Heart right ventricle (tissue), 16 donors: ENCODE measurements at places on chromosomes 16 and 17. TPM values are rescaled to one million over a fixed set of nuclear protein-coding genes. Genes with fewer than 3 reads are reported as not detected.

DNA sequence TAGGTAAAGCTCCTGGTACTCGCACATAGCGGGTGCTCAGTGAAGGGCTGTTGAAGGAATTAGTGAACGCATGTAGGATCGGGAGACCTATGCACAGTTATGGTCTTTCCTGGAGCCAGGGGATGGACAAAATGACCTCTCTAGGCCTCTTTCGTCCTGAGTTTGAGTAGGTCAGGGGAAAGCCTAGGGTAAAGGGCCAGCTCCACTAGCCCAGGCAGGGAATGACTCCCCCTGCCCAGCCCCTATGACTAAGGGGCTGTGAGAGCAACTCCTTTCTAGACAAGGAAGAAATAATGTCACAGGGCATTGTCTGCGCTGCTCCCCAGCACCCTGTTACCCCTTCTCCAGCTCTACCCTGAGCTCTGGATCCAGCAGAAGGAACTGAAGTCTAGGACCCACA lies 24.6 kb upstream of the FMNL1 start:
- H3K4me3 ChIP-seq = no peak overlapping the region
- DNase-seq = no peak
- H3K27me3 ChIP-seq = no peaks in the 10 kb centered on the region
- H3K27ac ChIP-seq = no peak overlapping the region

The MRPS34 gene
- total RNA-seq = 90.3 TPM

DNA sequence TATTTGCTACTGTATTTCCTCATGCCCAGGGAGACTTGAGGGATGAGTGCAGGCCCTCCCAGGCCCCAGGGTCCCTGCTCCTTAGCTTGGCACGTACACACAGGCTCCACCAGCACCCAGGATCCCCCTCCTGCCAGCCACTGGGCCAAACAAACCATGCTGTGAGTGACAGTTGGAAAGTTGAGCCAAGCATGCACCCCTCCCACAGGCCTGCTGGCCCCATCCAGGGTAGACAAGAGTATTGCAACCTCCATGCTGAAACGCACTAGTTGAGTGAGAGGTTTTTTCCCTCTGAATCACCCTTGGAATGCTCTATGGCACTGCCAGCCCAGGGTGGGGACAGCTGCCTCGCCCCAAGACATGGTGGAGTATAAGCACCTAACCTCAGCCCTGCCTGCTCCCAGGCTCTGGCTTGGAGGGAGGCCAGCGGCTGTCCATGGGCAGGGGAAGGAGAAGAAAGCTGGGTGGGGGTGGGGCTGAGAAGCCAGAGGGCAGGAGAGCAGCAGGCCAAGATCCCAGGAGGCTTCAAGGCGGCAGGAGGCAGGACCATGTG lies 49.6 kb downstream of the PITPNM3 start:
- no peak for DNase-seq
- no peak overlapping the region for H3K4me3 ChIP-seq
- peaks cover 28% of the 10 kb centered on the region for H3K27me3 ChIP-seq
- no peaks in the 10 kb centered on the region for H3K36me3 ChIP-seq
- H3K27ac ChIP-seq = no peak overlapping the region

DNA sequence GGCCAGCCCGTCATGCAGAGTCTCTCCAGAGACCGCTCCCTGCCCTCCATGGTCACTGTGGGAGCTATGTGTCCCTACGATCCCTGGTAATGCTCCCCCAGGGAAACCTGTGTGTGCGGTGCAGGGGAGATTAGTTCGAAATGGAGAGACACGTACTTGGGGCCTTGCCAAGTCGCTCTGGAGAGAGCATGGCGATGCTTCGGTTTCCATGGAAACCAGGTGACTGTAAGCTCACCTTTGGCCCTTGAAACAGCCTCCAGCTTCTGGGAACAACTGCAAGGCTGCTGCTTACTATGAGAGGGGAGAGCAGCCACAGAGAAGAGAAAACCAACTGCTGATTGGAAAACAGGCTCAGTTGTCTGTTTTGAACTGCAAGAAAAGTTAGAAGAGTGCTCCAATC lies 879.7 kb upstream of the EEF2KMT start:
- H3K27me3 ChIP-seq = no peaks in the 10 kb centered on the region
- no peaks in the 10 kb centered on the region for H3K4me1 ChIP-seq
- no peaks in the 10 kb centered on the region for H3K36me3 ChIP-seq
- H3K27ac ChIP-seq = no peak overlapping the region

DNA sequence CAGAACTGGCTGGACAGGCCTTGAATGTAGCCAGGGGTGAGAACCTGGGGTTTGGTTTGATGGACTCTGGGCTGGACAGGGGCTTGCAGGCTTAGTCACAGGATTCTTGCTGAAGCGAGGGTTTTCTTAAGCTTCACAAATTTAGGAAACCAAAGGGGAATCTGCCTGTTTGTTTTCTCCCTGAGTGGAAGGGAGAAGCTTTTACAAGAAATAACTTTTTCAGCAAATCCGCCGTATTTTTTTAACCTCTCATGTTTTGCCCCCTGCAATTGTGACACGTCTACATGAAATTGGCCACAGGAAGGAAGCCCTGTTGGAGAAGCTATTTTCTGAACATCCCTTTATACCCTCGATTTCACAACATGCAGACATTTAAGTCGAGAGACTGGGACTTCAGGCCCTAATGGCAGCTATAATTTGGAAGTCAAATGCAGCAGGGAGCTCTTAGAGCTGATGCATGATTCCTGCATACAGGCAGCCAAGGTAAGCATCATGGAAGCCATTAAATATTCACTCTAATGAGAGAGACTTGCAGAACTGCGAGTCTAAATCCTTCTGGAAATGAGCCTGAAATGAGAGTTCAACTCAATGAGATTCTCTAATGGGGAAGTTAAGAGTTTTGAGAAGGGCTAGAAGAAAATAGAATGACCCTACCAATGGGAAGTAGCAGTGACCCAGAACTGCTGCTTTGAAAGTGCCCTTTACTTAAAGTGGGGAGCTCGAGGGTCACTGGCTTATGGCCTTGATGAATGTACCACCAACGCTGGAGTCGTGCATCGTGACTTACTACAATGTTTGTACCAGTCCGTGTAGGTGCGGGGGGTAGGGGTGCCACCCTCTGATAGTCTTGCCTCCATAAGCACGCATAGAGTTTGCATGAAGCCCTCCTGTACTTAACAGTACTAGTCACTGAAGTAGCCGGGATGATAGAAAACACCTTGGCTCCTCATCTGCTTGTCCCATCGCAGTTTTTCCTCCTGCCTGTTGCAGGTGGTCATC lies 45.1 kb upstream of the IRF8 start:
- peaks cover 4% of the 10 kb centered on the region for H3K27me3 ChIP-seq
- no peaks in the 10 kb centered on the region for H3K4me1 ChIP-seq
- no peaks in the 10 kb centered on the region for H3K36me3 ChIP-seq

The SCGB1C2 gene
- total RNA-seq = not detected

DNA sequence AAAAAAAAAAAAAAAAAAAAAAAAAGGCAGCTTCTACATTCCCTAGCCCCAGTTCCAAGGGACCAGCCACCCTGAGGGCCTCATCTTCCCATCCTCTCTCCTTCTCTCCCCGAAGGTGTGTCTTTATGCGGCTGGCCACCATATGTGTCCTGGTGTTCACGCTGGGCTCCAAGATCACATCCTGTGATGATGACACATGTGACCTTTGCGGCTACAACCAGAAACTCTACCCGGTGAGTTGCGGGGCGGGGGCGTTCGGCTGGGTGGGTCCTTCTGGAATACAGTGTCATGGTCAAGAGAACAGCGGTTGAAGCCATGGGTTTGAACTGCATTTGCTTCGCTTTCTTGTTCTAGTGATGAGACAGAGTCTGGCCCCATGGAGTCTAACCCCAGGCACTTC lies 22.6 kb upstream of the COQ7 start:
- H3K4me3 ChIP-seq = no peak overlapping the region
- no peak for DNase-seq
- no peaks in the 10 kb centered on the region for H3K4me1 ChIP-seq
- no peaks in the 10 kb centered on the region for H3K36me3 ChIP-seq
- no peaks in the 10 kb centered on the region for H3K27me3 ChIP-seq

GRCh38 chr17:40369923-40370322 lies 5.4 kb upstream of the GJD3 start:
- DNase-seq = no peak
- H3K36me3 ChIP-seq = no peaks in the 10 kb centered on the region
- no peaks in the 10 kb centered on the region for H3K4me1 ChIP-seq
- H3K27me3 ChIP-seq = no peaks in the 10 kb centered on the region

- no peak for DNase-seq
- no peak overlapping the region for H3K27ac ChIP-seq
- no peaks in the 10 kb centered on the region for H3K27me3 ChIP-seq
- H3K4me1 ChIP-seq = no peaks in the 10 kb centered on the region
- H3K4me3 ChIP-seq = no peak overlapping the region
- no peaks in the 10 kb centered on the region for H3K36me3 ChIP-seq
Measured at GRCh38 chr17:29505836-29506235, 61.0 kb downstream of the ABHD15 start.

The MLKL gene
- total RNA-seq = 7.0 TPM
